Activated CD8-positive, alpha-beta memory T cell treated with anti-CD3 and anti-CD28 coated beads for 48 hours (primary cell): ENCODE measurements at places on chromosomes 3 and 15.

DNA sequence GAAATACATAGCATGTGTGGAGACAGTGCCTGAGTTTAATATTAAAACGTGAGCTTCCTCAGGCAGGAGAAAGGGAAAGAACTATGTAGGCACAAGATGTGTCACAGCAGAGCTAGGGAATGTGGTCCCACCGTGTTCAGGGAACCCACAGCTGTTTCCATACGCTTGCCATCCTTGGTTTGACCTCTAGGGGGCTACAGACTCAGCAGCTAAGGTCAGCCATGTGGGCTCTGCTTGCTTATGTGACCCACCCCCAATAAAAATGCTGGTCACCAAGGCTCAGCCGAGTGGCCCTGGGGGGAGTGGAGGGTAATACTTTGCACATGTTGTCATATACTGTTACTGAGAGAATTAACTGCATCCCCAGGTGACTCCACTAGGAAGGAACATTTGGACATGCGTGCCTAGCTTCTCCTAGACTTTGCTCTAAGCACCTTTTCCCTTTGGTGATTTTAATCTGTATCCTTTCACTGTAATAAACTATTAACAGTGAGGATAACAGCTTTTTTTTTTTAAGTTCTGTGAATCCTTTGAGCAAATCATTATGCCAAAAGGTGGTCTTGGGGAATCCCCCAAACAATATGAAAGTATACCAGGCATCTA, 3.3 kb downstream of the TUBGCP5 start:
- DNase-seq: peak; percentile 31

DNA sequence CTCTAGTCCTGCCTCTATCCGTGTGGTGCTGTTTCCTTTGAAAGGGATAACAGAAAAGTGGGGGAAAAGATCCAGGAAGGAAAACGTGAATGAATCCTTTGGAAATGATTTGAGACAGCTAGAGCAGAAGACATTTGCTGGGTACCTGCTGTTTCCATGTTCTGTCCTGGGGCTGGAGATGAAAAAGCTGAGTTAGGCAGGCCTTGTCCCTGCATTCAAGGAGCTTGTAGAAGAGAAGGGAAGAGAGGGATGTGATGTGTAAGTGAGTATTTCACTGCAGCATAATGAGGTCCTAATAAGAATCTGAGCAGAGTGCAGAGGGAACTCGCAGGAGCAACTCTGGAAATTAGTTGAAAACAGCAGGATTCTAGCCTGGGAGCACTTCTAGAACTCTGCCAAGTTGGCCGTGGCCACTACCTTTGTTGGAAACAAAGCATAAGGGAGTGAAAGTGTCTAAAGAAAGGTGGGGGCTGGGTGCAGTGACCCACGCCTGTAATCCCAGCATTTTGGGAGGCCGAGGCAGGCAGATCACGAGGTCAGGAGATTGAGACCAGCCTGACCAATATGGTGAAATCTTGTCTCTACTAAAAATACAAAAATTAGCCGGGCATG, 13.8 kb upstream of the SEMA4B start:
- DNase-seq: no peak

DNA sequence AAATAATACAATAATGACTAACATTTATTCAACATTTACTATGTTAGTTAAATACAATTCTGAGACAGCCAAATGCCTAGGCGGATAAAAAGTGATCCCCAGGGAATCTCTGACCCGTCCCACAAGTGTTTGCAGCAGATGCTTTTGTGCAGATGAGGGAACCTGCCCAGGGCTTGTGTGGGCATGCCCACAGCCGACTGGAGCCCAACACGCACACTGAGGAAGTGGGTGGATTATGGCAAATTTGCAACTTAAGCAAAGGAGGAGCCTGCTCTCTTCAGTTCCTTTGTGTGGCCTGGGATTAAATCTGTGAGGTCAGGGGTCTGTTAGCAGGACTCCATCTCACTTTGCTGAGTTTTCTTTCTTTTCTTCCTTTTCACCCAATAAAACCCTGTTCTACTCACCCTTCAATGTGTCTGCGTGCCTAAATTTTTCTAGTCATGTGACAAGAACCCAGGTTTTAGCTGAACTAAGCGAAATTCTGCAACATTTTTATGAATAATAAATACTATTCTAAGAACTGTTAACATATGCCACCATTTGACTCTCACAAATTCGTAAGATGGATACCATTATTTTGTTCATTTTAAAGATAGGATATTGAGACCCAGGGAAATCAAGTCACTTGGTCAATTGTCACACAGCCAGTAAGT, 13.9 kb upstream of the RTP1 start:
- no peak for DNase-seq

DNA sequence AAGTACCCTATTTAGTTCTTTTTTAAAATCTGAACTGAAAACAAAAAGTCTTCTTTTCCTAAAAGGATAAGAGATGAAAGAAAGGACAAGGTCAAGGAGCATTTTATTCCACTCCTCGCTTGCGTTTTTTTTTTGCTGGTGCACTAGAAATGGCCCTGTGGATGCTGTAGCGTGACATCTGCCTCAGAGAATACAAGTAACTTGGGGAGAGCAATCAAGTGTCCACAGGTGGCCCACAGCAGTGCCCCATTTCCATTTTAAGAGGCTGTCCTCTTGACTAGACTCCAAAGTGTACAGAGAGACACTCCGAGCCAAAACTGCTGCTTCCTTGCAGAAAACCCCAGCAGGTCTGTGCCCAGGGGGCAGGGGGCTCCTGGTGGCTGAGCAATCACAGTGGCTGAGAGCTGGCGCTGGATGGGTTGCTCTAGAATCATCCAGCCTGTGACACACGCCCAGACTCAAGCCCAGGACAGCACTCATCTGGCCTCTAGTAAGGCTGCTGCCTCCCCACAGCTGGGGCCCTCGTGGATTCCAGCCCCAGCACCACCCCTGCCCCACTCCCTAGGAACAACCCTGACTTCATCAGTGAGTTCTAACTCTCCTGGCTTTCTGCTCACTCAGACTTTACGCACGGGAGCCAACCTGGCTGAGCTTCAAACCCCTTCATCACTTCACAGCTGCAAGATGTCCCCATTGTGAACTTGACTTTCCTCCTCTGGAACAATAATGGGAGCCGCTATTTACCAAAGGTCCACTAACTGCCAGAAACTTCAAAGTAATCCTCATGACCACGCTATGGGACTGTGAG, 71.1 kb upstream of the SPATA12 start:
- DNase-seq: no peak

DNA sequence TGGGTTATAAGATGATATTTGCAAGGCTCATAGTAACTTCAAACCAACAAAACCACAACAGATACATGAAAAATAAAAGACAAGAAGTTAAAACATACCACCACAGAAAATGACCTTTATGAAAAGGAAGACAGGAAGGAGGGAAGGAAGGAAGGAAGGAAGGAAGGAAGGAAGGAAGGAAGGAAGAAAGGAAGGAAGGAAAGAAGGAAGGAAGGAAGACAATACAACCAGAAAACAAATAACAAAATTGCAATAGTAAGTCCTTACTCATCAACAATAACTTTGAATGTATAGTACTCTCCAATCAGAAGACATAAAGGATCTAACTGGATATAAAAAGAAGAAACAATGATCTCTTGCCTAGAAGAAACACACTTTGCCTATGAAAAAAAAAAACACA, 287.4 kb upstream of the DCBLD2 start:
- DNase-seq: no peak
